ENCODE measurements at places on chromosomes 7 and 10.
A peak's percentile ranks its signal among the peaks of the same experiment; 100 is the strongest.

GRCh38 chr7:82704121-82704520 is 260.5 kb upstream of the CACNA2D1 start:
- no peak for DNase-seq

- DNase-seq: no peak
Observed at GRCh38 chr10:88343761-88344484, 239.2 kb downstream of the RNLS start.

DNA sequence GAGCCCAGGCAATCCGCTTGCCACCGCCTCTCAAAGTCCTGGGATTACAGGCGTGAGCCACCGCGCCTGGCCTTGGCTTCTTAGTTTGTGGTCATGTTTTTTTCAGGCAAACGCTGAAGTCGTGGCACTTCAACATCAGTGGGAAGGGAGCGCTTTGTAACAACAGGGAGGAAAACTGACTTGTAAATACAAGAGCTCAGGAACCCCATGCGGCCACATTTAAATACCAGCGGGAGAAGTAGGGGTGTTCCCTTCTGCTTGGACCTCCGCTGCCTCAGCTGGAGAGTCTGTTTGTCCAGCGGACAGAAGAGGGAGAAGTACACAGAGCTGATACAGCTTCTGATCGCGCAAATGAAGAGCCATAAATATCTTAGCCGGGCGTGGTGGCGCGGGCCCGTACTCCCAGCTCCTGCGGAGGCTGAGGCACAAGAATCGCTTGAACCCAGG is 108.7 kb upstream of the KMT2C start:
- no peak for DNase-seq

DNA sequence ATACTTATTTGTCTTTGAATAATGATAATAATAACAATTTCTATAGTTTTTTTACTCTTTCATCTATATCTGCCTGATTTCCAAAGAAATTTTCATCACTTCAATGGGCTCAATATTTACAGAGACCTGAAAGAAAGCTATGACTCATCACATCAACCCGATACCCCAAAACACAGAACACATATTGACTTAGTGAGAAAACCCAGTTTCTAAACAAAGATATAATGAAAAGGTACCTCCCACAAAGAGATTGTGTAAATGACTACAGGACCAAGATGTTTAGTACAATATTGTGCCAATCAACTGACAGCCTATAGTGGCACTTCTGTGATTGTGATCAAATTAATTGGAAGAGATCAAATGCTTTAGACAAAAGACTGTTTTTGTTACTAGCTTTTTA is 133.9 kb downstream of the PCDH15 start:
- DNase-seq: no peak

DNA sequence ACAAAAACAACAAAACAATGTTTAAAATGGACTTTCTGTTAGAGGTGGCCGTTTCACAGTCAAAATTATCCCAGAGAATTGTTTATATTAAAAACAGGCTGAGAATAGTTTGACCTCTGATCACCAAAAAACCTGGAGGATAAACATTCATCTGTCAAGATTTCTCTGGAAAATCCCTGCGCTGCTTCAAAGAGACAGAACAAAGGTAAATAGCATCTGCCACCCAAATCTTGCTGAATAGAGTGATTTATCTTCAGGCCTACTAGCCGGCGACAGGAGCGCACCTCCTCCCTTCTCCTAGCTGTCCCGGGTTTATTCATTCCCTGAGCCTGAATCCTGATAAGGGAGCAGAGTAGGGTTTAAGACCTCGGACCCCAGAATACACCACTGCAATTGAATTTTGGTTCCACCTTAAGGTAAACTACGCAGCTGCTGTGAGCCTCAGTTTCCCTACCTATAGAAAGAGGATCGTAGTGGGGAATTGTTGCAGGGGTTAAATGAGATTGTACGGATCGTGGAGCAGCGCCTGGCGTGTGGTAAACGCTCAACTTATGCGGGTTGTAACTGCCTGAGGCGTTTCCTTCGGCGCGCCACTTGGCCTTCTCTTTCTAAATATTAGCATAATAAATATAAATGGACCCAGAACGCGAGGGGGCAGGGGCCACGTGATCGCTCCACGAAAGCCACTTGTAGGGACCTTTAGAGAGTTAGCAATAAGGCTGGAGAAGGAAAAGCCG is 498 bp upstream of the ST7 start:
- DNase-seq: no peak

GRCh38 chr10:125811251-125811650 is 11.8 kb downstream of the UROS start:
- DNase-seq: no peak

GRCh38 chr7:48841739-48842138 is 82.6 kb upstream of the CDC14C start:
- DNase-seq: no peak

- DNase-seq: no peak
Observed at GRCh38 chr10:124386186-124387077, 32.3 kb downstream of the OAT start.

DNA sequence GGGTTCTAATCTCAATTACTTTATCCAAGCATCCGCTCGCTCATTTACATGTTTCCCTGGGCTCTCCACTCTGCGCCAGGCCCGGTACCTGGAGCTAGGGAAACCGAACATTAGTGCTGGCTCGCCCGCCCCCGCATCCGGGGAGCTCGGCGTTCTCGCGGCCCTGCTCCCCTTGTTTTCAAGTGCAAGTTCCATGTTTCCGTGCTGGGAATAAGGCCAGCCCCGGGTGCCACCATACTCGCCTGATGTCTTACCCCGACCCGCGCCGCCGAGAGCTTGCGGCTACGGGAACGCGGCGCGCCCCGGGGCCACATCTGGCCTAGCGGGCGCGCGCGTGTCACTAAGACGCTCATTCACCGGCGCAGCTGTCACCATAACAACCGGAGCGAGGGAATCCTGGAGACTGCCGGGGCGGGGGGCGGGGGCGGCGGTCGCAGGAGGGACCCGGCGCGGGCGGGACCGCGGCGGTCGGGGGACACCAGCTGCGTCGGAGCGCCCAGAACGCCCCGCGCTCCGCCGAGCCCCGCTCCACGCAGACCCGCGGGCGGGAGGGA is at the start of gene NEURL1:
Gene NEURL1 (plus strand): TSS at position 344 of the 554 bp plus-strand sequence. CDS start 683 bp downstream, outside the sequence.
- DNase-seq: peak; percentile 28

GRCh38 chr7:74371381-74372341 is 82.0 kb upstream of the GTF2IRD1 start:
- DNase-seq: peak; percentile 68

- DNase-seq: no peak
Observed at GRCh38 chr7:68155676-68156075, 1159.0 kb downstream of the TYW1 start.

DNA sequence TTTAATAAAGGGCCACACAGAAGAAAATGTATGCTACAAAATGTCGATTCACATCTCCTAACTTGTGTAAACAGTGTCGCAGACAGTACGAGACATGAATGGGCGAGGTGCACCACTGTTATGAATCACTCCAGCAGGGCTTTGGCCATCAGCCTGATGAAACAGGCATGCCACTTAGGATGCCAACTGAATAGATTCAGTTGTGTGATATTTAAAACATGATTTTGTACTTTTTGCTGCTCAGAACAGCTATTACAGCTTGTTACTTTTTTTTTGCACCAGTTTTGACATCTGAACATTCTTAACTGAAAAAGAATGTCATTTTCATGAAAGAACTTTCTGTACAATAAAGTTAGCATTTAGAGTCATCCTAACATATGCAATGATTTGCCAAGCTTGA is 138.1 kb downstream of the VTI1A start:
- no peak for DNase-seq

DNA sequence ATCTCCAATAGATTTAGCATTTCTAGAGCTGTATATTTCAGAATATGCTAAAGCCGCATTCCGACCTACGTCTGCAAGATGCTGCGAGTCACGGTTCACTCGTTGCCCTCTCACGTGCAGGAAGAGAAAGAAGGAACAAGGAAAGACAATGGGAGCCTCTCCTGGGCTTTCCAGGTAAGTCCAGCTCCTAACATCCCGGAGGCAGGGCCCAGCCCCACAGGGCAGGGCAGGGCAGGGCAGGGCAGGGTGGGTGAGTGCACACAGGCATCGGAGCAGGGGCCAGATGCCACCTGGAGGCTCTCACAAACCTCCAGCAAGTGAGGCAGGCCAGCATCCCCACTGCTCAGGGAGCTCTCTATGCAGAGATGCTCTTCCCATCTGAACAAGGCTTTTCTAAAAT is 50.8 kb downstream of the VOPP1 start:
- no peak for DNase-seq

- DNase-seq: no peak
Observed at GRCh38 chr7:43764039-43764761, 5.7 kb downstream of the BLVRA start.

- no peak for DNase-seq
Observed at GRCh38 chr10:12459340-12459739, 110.0 kb downstream of the CAMK1D start.

DNA sequence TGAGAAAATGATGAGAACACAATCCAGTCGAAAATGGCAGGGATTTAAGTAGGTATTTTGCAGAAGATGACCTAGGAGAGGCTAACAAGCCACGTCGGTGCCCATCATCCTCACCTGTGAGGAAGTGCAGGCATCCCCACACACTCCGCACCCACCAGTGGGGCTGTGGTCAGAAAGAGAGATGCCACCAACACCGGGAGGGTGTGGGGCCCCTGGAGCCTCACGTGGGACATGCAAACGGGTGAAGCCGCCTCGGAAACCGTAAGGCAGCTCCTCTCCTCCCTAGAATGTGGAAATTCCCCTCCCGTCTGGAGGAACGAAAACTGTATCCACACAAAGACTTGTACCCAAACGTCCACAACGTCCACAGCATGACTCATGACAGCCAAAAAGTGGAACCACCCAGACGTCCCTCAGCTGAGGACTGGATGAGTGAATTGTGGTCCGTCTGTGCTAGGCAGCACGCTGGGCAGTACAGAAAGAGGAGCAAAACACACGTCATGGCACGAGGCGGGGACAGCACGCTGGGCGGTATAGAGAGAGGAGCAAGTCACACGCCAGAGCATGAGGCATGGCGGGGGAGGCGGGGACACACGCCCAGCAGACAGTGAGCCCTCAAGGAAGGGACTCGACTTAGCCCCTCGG is 246.0 kb downstream of the ELFN1 start:
- no peak for DNase-seq

DNA sequence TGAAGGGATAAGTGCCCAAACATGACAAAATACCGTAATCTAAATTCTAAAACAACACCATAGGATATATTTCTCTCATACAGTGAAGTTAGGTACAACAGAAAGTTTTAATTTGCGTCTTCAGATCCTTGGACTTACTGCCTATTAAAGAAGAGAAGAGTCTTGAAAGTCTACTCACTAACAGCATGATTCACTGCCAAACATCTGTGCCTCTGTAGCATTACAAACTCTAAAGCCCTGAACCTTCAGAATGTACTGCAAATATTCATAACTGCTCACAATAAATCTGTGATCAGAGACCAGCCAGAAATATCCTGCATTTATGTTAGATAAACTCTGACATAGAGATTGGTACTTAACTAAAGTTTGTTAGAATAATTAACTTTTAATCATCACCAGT is 365.3 kb downstream of the PARD3 start:
- no peak for DNase-seq
